Smooth muscle cell of bladder (primary cell): ENCODE measurements at places on chromosomes 1 and 21. TPM values are rescaled to one million over a fixed set of nuclear protein-coding genes. Genes with fewer than 3 reads are reported as not detected.

The GBP2 gene
- total RNA-seq = 67.4 and 71.0 TPM in 2 replicates

The FABP3 gene
- total RNA-seq = 58.3 and 116 TPM in 2 replicates

The BARHL2 gene
- not detected in 2 replicates for total RNA-seq

The NLRP3 gene
- 0.09 and 0.14 TPM in 2 replicates for total RNA-seq

The DNAJC16 gene
- total RNA-seq = 13.9 and 15.4 TPM in 2 replicates

The GPR25 gene
- total RNA-seq = not detected in 2 replicates

The TMPRSS15 gene
- total RNA-seq = not detected in 2 replicates

The KCNK2 gene
- total RNA-seq = 3.1 and 11.9 TPM in 2 replicates
